ENCODE measurements at places on chromosomes 4 and X. TPM values are rescaled to one million over a fixed set of nuclear protein-coding genes. Genes with fewer than 3 reads are reported as not detected.

DNA sequence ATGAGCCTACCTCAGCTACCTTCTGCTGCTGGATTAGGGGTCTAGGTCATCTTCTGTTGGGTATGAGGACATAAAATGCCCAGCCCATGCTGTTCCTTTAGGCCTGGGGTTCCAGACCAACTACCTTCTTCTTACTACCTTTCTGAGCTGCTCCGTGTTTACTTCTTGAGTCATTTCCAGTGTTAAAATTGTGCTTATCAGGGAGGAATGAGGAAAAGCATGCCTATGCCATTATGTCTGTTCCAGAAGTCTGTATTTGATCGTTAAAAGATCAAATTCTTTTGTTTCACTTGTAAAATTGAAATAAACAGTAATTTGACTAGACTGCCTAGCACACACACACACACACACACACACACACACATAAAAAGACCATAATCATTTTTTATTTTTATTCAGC is 1912.7 kb upstream of the TENM3 start:
- DNase-seq: no peak

DNA sequence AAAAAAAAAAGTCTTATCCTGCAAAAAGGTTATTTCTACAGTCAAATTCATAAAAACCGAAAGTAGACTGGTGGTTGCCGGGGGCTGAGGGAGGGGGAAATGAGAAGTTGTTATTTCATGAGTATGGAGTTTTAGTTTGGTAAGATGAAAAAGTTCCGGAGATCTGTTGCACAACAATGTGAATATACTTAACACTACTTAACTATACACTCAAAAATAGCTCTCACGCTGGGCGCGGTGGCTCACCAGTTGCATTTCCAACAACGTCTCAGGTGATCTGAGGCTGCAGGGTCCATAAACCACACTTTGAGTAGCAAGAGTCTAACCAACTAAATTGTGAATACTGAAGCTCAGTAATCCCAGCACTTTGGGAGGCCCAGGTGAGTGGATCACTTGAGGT is 52.4 kb downstream of the ANOS1 start:
- DNase-seq: no peak

DNA sequence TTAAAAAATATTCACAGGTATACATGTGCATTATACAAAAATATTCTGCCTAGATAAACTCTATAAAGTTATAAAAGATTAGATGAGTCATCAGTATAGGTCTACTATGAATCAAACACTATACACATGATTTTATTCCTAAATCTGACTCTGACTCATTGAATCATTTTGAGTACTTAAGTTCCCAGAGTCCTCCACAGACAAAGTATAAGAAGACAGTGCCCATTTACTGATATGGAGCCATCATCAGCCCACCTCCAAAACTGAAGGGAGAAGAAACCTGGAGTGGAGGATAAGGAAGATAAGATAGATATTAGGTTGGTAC is 28.7 kb upstream of the ANTXR2 start:
- no peak for DNase-seq

- no peak for DNase-seq
These were observed 84.1 kb downstream of the SLC16A2 start for GRCh38 chrX:74505437-74505836.

- DNase-seq: no peak
These were observed 196.0 kb upstream of the DCAF8L1 start for GRCh38 chrX:28177202-28177601.

DNA sequence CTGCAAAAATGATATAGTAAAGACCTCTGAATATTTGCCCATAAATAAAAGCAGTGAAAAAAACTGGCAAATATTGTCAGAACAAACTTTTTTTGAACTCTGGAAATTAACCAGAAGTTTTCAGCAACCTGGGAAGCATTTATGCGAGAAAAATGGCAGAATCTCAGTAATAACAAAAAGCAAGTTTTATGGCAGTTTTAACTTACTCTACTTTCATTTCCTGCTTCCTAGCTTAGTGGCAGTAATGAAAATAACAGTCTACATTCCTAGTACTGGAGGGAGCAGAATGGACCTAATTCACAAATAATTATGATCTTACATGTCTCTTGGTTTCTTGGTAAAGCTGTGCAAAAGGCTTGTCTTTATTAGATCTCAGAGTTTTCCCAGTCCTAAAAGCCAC is 460.1 kb downstream of the NAF1 start:
- no peak for DNase-seq

- no peak for DNase-seq
These were observed 57.7 kb upstream of the EDNRA start for GRCh38 chr4:147423229-147423628.

DNA sequence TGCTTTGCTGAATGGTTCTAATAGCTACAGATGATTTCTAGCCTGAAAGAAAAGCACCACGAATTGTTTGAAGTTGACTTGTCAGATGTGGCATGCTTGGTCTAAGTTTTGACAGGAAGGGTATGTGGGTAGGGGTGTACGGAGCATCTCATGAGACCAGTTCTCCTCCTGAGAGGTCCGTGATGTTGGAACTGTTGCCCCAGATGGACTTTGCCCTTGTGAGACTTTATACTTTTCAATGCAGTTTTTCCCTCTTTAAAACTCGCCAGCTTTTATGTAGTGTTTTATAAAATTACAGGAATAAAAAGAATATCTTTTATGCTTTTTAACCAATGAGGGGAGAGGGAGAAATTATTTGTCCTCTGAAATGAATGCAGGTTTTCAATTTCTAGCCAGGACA is 16.6 kb upstream of the XG start:
- no peak for DNase-seq

DNA sequence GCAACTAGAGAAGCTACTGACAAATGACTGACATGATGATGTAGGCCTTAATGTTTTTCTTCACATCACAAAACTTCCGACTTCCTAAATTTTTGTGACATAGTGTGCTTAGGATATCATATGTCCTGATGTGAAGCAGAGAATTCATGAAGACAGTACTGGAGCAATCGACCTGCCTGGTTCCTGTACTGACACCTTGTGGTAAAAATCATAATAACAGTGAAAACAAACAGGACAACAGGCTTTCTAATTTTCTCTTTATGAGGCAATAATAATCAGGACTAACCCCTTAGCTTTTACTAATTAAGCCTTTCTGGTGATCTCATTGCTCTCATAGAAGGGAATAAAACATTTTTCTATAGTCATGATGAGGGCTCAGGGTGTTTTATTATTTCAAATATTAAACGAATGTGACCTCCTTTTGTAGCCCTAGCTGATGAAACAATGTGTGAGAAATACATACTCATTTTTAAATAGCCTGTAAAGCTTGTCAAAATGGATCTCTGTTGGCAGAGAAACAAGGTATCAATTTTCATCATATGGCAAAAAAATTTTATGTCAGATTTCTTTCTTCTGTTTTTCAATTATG is 158.4 kb downstream of the TENT5D start:
- DNase-seq: no peak

GRCh38 chr4:85005865-85006377 is 39.4 kb upstream of the WDFY3 start:
- no peak for DNase-seq

GRCh38 chr4:162401021-162401420 is 237.2 kb upstream of the FSTL5 start:
- no peak for DNase-seq

DNA sequence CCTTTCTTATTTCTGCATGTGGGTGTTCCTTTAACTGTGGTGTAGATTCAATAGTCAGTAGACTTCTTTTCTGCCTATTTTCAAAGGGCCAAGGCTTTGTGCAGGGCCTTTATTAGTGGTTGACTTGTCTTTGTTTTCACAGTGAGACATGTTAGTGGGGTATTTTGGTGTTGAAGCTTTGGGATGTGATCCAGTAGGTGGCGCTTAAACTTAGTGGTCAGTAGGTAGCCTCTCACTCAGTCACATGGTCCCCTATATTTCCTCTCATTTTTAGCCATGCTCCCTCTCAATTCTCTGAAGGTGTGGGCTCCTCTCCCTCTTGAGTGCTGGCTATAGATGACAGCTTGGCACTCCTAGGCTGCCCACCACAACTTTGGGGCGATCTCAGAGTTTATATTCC is 23.4 kb upstream of the SLC10A7 start:
- DNase-seq: no peak

- no peak for DNase-seq
These were observed 5.5 kb upstream of the NKX1-1 start for GRCh38 chr4:1411436-1412375.

DNA sequence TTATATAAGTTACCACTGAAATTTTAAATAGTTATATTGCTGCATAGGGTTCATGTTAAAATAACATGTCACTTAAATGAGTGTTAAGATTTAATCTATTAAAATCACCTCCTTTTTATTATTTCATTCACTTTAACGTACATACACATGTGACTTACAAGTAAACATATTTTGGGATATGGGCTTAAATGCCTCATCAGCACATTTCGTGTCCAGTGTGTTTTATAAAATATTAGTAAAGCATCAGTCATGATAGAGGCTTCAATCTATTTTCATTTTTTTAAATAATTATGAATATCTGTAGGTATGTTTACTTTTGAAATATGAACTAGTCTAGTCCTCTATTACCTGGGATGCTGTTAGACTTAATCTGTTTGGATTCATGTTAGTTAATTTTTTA is 143.6 kb downstream of the NPNT start:
- no peak for DNase-seq

DNA sequence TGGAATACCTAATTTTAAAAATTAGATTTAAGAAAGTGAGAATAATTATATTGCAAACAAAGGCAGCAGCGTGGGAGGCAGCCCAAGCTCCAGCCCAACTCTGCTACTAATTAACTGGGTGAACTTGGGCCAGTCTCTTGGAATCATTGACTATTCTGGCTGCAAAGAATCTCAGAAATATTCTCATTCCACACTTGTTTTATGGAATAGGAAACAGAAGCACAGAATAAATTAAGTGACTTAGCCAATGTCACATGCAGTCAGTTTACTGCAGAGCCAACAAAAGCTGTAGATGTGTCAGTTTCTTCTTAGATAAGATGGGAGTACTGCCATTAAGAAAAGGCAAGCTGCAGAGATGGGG is 132.6 kb upstream of the FAM9B start:
- DNase-seq: no peak

DNA sequence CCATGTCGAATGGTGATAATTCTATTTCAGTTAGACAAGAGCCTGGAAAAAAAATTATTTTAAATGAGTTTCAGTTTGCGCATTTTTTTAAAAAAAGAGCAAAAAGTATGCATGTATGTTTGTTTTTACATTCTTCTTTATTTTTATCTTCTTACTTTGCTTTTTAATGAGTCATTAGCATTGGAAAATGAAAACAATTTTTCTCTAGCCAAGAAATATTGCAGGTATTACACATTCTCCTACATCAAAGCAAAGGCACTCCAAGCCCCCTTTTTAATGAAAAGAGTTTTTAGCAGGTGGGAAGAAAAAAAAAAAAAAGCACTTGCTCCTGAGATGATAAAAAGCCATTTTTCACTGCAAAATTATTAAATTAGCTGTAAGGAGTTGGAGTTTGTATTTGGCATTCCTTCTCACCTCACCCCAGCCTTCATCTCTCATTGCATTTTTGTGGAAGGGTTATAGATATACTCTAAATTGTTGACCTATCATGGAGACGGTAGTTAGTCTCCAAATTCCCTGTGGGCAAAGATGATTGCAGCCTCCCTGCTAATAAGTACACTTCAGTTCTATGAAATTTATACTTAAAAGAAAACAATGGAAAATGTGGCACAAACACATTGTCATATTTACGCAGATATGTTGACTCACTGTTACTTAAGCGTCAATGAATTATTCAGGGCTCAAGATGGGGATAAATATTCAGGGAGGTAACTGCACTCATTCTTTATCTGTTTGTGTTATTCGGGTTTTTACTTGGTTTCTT is 43.8 kb downstream of the PALLD start:
- no peak for DNase-seq

DNA sequence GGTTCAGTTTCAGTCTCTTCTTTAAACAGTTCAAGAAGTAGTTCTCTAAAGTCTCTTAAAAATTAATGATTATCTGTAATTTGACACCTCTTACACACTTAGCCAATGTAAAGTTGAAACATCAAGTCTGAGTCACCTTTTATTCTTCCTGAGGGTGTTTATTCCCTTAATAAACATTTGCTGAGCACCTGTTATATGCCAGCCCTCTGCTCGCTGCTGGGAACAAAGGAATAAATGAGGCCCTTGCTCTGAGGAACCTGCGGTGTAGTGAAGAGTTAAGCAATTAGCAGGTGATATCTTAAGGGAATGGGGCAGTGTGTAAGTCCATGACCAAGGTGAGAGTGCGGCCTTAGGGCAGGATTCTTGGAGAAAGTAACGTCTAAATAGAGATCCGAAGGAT is 5.2 kb upstream of the NDNF start:
- no peak for DNase-seq

DNA sequence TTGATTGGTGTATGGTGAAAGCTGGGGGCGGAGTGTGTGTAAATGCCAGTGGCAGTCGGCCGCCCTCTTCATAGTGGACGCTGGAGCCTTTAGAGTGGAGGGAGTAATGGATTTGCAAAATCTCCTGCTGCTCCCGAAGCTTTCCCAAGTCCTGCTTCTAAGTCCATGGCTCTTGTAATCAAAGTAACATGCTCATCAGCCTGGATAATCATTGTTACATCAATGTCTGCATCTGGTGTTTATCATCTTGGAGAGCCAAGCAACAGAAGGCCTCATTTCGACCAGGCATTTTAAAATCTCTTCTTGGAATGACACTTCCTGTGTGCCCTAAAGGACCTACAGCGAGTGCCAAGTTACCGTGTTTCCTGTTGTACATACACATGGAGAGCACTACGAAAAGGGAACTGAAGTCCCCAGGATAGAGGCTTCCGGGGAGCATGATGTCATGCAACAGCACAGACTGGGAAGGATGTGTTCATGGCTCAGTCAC is 32.2 kb downstream of the UNC5C start:
- no peak for DNase-seq

GRCh38 chrX:65642914-65643491 is 24.5 kb upstream of the MSN start:
- no peak for DNase-seq

DNA sequence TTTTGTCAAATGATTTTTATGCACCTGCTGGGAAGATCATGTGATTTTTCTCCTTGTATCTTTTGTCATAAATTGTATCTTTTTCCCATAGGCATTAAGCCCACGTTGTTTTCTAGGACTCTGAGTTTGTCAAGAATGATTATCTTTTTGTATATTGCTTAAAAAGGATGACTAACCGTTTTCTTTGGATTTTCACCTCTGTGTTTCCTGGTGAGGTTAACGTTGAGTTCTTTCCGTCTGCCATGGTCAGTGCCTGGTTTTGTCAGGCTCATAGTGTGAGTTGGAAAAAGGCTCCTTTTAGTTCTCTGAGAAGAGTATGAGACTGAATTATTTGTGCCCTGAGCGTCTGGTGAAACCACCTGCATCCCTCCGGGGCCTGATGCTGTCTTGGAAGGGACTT is 21.9 kb downstream of the PCGF3 start:
- DNase-seq: no peak

DNA sequence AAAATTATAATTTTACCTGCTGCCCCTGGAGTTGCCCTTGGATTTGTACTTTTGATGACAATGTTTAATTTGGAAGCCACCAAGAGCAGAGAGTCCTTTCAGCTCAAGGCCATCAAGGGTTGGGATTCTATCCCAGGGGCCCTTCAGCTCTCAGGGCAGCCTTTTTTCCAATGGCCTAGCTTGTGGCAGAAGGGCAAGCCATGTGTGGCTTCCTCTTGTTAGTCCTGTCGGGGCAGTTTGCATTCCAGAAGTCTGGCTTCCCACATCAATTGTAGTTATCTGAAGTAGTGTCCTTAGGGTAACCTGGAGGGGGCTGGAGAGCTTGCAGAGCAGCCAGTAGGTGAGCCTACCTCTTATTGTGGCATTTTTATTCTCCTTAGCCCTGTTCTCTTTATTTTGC is 569.4 kb downstream of the TRAM1L1 start:
- DNase-seq: no peak

SLC9B2 gene
- total RNA-seq: 25.7 TPM

SLC25A53 gene
- 5.5 TPM for total RNA-seq

C1GALT1C1 gene
- 12.8 TPM for total RNA-seq

CCDC110 gene
- 1.3 TPM for total RNA-seq

DDX53 gene
- not detected for total RNA-seq

MANBA gene
- total RNA-seq: 13.8 TPM
